ENCODE measurements at places on chromosomes 12 and 14.

DNA sequence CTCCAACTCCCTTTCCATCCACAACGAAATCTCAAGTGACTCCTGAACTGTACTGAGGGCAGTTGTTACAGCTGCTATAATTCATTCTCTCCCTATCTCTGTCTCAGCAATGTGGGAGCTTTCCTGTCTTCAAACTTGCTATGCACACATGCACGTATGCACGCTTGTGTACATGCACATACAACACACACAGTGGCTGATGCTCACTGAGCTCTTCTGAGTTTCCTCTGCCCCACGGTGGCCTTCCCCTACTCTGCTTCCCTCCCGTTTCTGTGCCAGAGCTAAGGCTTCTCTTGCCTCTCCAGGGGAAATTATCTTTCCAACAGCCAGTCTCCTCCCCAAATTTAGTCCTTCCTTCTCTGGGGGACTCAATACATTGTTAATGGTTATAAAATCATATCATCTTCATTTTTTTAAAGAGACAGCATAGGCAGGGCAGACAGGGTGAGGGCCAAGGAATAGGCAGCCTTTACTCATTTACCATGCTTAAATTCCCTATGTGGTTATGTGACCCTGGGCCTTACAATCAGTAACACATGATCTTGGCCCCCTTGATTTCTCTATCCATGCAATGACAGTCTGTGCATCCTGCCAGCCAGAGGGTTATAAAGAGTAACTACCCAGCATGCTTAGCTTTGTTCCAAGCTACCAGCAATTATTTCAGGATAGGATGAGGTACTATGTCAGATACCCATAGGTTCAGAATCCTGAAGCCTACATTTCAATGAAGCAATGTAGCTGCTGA, 111.9 kb upstream of the HMGA2 start:
- no peak for DNase-seq

DNA sequence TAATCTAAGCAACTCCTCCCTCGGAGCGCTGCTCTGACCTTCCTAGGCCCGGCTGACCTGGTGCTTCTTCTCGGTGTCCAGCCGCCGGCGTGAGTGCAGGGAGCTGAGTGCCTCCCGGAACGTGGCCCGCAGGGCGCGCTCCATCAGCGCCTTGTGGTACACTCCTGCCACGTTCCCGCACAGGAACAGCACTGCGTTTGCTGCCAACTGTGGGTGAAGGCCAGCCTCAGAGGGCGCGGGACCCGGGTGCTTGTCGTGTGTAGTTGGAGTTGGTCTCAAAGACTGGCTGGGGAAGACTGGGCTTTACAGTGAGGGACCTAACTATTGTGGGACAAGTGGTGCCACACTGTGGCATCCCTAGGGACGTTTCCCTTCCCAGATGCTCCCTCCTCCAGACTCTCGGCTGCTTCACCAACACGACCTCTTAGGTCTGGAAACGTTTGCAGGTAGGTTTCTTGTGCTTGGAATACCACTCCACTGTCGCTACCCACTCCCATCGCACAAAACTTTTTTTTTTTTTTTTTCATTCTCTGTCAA, 3.1 kb downstream of the ADCY4 start:
- no peak for DNase-seq

DNA sequence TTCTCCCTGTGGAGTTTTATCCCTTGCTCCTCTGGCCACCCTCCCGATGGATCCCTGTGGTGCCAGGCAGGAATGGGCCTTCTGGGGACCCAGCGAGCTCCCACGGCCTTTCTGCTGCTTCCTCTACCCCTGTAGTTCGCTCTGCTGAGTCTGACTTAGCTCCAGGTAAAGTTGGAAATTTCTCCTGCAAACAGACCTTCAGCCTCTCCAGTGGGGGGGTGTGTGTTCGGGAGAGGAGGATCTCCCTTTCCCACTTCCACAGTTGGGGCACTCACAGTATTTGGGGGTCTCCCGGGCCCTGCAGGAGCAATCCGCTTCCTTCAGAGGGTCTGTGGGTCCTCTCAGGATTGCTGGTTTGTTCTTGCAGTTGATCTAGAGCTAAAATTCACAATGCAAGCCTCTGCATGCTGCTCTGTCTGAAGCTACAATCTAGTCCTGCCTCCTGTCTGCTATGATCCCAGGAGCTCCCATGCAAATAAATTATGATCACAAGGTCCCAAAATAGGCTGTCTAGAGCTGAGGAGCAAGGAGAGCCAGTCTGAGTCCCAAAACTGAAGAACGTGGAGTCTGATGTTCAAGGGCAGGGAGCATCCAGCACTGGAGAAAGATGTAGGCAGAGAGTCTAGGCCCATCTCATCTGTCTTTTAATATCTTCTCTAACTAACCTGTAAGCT, 18.3 kb downstream of the MTRFR start:
- no peak for DNase-seq

GRCh38 chr12:3367750-3368444, 123.1 kb upstream of the PRMT8 start:
- DNase-seq: no peak

GRCh38 chr12:76123259-76124212, 39.1 kb upstream of the NAP1L1 start:
- no peak for DNase-seq

- no peak for DNase-seq
Observed at GRCh38 chr12:130491421-130492357, 154.0 kb downstream of the PIWIL1 start.

DNA sequence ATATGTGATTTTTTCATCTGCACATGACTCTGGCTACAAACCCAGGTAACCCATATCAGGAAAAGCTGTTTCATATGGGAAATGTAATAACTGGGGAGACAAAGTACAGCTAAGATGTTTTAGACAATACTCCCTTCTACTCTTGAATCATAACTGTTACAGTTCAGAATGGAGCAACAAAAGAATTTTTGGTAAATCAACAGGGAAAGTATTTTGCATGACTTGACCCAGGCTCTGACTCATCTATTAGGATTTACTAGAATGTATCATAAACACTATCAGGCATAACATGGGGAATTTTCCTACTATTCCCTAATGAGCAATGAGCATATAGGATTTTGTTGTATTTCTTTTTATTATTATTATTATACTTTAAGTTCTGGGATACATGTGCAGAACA, 553.0 kb downstream of the SLC16A7 start:
- DNase-seq: no peak

DNA sequence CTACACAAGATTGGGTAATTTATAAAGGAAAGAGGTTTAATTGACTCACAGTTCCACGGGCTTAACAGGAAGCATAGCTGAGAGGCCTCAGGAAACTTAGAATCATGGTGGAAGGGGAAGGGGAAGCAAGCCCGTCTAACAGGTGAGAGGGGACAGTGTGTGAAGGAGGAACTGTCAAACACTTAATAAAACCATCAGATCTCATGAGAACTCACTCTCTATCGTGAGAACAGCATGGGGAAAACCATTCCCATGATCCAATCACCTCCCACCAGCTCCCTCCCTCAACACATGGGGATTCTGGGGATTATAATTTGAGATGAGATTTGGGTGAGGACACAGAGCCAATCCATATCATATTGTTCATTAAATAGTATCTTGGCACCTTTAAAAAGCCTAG, 56.1 kb downstream of the EPS8 start:
- no peak for DNase-seq

DNA sequence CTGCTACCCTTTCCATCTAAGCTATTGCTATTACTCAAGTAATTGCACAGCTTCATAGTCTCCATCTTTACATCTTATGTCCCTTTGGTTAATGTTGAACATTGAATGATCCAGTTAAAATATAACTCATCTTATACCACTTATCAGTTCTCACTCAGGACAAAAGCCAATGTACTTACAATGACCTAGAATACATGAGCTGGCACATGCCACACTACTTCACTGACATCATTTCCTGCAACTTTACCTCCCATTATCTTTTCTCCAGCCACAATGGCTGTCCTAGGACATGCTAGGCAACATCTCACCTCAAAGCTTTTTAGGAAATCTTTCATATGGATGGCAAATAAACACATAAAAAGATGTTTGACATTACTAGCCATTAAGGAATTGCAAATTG, 309.2 kb downstream of the FOXG1 start:
- DNase-seq: no peak

DNA sequence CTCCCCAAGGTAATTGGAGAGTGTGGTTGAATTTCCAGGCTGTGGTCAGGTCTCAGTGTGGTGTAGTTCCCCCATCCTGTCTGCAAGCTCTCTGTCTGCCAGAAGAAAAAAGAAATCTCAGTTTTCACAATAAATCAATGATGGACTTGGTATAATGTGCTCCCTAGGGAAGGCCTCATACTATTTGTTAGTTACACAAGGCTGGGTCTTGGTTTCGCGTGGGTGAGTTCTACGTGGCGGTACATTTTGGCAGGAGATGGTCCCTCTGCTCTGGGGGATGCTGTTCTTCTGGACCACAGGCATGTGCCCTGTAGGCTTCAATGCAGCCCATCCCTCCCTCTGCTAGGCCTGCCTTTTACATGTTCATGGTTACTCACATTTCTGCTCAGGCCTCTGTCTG, 206.4 kb upstream of the PELI2 start:
- DNase-seq: no peak

DNA sequence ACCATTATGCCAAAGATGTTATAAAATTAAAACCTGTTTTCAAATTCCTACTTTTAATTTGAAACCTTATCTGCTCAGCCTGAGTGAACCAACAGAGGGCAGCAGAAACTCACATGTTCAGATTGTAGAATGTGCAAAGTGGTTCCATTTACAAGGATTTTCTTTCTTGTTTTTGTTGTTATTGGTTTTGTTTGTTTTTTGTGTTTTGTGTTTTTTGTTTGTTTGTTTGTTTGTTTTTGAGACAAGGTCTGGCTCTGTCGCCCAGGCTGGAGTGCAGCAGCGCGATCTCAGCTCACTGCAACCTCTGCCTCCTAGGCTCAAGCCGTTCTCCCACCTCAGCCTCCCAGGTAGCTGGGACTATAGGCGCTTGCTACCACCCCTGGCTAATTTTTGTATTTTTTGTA, 22.8 kb upstream of the GARIN2 start:
- DNase-seq: no peak

- no peak for DNase-seq
Observed at GRCh38 chr12:110796952-110797351, 49.8 kb upstream of the CCDC63 start.

- no peak for DNase-seq
Observed at GRCh38 chr12:106033161-106033675, 105.5 kb downstream of the NUAK1 start.

- DNase-seq: no peak
Observed at GRCh38 chr12:85951823-85952222, 77.7 kb downstream of the NTS start.

DNA sequence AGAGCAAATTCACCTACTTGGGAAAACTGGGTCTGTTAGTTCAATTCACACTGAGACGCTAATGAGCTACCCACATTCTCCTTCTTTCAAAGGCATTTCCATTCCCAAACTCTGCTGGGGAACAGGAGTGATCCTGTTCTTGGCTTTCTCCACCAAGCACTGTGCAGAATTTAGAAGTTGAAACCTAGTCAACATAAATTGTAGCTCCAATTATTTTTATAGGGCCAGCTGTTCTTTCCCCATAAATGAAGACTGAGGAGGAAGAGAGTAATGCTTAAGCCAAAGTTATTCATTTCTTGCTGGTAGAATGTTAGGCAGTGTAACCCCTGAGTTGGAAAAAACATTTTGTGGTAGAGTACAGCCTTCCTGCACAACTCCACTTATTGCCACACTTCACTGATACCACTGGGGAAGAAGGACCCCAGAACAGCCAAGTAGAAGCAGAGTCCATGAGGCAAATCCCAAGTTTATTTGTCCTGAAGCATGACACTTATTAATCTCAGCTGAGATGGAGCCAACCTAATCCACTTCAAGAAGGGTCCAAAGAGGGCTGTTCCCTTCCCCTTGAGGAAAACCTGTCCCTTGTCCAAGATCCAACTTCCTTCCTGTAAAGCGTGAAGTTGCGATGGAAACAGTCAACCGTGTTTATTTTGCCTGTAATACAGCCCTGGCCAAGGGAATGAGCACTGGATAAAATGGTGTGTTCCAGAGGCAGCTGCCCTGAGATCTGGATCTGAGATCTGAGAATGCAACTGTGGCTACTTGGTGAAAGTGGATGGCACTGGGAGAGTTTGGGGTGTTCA, 151.8 kb downstream of the TBX5 start:
- no peak for DNase-seq

DNA sequence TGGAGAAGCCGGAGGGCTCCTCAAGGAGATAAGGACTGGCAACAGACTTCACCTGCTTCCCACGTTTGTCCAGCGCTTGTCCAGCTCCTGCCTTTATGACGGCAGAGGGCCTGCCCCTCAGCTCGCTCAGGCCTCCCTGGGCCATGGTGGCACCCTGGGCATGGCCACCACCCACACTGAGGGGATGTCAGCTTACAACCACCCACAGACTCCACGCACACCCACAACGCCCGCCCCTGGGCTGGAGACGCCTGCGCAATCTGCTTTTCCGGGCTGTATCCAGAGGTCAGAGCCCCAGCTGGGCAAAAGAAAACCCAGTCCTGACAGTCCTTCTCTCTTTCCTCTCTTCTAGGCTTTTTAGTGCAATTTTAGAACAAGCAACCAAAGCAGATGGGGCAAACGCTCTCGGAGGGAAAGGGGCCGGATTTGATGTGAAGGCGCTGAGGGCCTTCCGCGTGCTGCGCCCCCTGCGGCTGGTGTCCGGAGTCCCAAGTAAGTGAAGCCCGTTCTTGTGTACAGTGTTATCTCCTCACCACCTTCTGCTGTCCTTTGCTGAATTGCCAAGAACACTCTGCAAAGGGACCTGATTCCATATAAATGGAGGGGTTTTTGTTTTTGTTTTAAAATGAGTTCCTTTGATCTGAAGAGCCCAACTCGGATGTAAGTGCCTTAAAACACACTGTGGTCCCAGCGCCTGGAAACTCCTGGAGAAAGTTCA, 337.4 kb upstream of the FKBP4 start:
- no peak for DNase-seq

DNA sequence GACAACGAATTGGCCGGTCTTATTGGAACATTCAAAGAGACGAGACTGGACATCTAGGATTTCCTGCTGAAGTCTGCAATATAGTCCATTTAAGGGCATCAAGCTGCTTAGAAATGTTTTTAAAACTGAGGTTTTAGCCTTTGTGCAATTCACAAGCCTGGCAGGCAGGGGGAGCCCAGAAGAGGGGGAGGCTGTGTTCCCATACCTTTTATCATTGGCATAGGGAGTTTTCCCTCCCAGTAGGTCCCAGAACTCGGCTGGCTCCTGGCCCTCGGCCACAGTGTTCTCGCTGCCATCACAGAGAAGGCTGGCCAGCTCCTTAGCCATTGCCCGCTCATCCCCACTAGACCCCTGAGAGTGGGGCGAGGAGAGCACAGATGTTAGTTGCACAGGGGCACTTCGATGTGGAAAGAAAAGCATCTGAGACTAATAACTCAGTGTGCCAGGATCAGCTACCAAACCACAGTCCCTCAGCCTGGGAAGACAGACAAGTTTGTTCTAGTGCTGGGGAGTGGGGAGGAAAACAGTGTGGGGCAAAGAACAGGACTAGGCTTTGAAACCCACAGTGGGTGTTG, 15.1 kb downstream of the AVIL start:
- DNase-seq: no peak

DNA sequence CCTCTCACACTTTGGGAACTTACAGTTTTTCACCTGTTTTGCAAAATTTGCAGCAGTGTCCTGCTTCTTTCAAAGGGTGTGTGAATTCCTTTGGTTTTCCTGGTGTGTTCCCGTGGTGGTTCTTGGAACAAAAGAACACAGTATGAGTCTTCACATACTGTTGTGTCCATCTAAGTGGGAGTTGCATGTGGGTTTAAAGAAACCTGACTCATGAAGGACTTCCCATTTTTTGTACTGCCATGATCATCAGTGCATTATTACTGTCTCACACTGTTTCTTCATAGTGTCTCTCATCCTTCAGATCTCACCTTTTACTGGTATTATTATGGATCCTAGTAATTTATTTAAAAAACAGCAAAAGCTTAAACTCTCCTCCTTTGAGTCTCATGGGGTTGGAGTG, 3.8 kb upstream of the GZMH start:
- no peak for DNase-seq
